ENCODE measurements at places on chromosomes 6 and 20. TPM values are rescaled to one million over a fixed set of nuclear protein-coding genes. Genes with fewer than 3 reads are reported as not detected.

DNA sequence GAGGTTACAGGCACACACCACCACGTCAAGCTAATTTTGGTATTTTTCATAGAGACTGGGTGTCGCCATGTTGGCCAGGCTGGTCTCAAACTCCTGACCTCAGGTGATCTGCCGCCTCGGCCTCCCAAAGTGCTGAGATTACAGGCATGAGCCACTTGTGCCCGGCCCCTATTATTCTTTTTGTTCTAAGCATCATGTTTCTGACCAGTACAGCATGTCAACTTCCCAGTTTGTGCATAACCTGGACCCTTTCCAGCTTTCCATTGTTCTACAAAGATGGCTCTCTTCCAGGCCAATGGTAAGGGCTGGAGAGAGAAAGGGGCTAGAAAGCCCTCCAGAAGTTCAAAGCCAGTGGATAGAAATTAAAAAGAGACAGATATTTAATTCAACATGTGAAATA is 91.3 kb upstream of the TNFAIP3 start:
- H3K27me3 ChIP-seq: no peaks in the 10 kb centered on the region
- DNase-seq: peak; percentile 39
- no peaks in the 10 kb centered on the region for H3K36me3 ChIP-seq

DNA sequence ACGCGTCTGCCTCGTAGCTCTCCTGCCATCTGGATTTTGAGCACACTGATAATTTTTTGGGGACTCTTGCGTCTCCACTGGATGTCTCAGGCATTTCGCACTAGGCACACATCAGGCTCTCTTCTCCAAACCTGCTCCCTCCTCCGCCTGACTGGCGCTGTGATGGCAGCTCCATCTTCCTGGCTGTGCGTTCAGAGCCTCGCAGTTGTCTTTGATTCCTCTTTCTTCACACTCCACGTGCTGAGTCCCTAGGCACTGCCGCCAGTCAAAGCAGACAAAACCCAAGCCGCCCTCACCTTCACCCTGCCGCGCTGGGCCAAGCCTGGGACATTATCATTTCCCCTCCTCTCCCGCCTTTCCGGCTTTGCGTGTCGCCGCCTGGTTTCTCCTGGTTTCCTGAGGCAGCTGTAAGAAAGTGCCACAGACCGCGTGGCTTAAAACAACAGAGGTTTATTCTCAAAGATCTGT is 778 bp downstream of the PSMG4 start:
- H3K4me1 ChIP-seq: peaks cover 30% of the 10 kb centered on the region
- no peak for DNase-seq
- no peaks in the 10 kb centered on the region for H3K27me3 ChIP-seq
- peak overlapping the region; percentile 95 for H3K4me3 ChIP-seq

NHLRC1 gene
- total RNA-seq: 0.83 TPM

- H3K4me3 ChIP-seq: no peak overlapping the region
- H3K27me3 ChIP-seq: no peaks in the 10 kb centered on the region
- no peak overlapping the region for H3K27ac ChIP-seq
- no peaks in the 10 kb centered on the region for H3K4me1 ChIP-seq
Observed at GRCh38 chr6:25756382-25757363, 2.1 kb downstream of the SLC17A4 start.

GRCh38 chr6:161169696-161170095 is 104.2 kb downstream of the AGPAT4 start:
- H3K27me3 ChIP-seq: no peaks in the 10 kb centered on the region
- no peak overlapping the region for H3K4me3 ChIP-seq

DNA sequence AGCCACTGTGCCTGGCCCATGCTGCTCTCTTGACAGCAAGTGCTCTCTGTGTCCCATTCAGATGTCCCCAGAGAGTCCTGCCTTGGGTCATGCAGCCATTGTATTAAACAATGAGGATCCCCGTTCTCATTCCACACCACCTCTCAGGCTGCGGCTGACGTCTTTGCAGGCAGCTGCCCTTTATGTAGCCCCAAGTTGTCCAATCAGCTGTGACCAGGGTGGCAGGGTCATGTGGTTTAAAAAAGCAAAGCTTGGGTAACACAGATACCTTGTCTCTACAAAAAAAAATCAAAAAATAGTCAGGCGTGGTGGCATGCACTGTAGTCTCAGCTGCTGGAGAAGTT is 13.2 kb downstream of the GCNT2 start:
- no peaks in the 10 kb centered on the region for H3K4me1 ChIP-seq
- no peaks in the 10 kb centered on the region for H3K36me3 ChIP-seq
- H3K4me3 ChIP-seq: no peak overlapping the region
- no peak for DNase-seq
- no peak overlapping the region for H3K27ac ChIP-seq

EBF4 gene
- total RNA-seq: 29.8 TPM

GRCh38 chr20:45963059-45964005 is 8.7 kb downstream of the ZNF335 start:
- H3K4me3 ChIP-seq: no peak overlapping the region
- H3K36me3 ChIP-seq: peaks cover 88% of the 10 kb centered on the region
- peaks cover under 1% of the 10 kb centered on the region for H3K4me1 ChIP-seq
- H3K27ac ChIP-seq: no peak overlapping the region
- no peak for DNase-seq

DNA sequence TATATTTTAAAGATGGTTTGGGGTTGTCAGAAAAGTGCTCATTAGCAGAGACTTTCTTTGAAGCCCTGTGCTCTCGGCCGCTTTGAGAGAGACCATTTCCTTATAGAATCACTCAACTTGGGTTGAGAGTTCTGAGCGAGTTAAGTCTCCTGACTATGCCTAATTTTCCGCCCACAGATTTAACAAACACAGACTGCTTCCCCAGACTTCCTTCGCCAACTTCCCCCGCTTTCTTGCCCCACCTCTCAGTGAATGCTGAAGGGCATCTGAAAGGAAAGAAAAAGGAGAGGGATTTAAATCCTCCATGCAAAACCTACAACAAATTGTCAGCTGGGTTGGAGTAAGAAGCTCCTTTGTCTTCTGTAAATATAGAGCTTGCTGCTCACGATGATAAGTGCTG is 224.0 kb downstream of the EYA2 start:
- H3K36me3 ChIP-seq: no peaks in the 10 kb centered on the region
- no peaks in the 10 kb centered on the region for H3K27me3 ChIP-seq
- DNase-seq: no peak
- H3K27ac ChIP-seq: peak overlapping the region; percentile 75

- H3K36me3 ChIP-seq: no peaks in the 10 kb centered on the region
- no peaks in the 10 kb centered on the region for H3K27me3 ChIP-seq
- no peak for DNase-seq
Observed at GRCh38 chr6:79605061-79605460, 26.1 kb upstream of the SH3BGRL2 start.

SLC22A16 gene
- not detected for total RNA-seq
